ENCODE measurements at places on chromosomes 2 and 18.

DNA sequence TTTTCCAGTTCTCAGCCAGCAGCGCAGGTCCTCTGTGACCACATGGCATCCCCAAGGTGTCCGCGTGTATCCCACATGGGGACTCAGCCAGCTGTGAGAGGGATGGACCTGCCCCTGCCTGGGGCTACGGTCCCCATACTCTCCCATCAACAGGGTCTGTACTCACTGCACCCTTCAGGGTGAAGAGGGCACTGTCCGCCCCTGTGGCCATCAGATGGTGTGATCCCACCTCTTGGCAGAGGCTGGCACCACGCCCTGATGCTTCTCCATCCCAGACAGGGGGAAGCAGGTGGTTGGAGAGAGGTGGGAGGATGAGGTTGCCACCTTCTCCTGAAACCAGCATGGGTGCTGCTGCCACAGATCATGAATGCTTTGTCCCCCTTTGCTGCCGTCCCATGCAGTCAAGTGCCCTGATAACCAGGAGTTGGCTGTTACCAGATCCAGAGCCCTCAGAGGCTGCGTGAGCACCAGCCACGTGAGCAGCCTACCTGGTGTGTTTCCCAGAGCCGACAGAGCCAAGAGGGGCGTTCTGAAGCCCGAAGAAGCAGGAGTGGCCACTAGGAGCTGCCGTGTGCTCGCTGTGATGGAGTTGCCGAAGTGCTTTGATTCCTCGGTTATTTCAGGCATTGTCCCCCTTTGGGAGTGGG lies 93.9 kb downstream of the SH3RF3 start:
- no peak for DNase-seq

- no peak for DNase-seq
Observed at GRCh38 chr18:7812431-7813063, 245.4 kb downstream of the PTPRM start.

GRCh38 chr2:134287323-134287722 lies 33.5 kb downstream of the MGAT5 start:
- no peak for DNase-seq

DNA sequence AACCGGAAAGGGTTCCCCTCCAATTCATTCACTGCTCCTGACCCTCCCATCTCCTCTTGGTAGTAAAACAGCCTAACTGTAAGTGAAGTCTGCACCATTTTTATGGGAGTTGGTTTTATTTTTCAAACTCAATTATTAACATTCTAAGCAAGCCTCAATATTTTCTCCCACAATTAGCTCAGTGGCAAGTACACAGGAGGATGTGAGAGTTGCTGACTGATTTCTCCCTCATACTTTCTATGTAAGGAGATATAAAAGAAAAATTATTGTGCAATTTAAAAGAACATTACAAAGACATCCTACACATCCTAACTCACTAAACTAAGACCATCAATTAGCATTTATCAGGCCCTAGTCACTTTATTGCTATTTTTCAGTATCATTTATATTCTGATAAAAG lies 73.9 kb downstream of the PIAS2 start:
- DNase-seq, result no peak

DNA sequence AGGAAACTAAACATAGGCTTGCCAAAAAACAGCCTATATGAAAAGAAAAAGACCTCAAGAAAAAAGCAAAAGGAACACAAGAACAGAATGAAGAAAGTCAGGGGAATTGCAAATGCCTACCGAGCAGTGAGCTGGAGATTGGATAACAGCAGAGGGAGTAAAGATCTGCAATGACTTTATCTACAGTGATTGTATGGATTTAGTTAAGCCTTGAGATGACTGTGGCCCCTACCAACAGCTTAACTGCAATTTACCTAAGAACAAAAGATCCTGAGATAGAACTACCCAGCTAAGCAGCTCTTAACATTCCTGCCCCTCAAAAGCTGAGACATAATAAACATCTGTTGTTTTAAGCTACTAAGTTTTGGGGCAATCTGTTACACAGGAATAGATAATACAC lies 20.5 kb downstream of the LNPK start:
- DNase-seq, result no peak

DNA sequence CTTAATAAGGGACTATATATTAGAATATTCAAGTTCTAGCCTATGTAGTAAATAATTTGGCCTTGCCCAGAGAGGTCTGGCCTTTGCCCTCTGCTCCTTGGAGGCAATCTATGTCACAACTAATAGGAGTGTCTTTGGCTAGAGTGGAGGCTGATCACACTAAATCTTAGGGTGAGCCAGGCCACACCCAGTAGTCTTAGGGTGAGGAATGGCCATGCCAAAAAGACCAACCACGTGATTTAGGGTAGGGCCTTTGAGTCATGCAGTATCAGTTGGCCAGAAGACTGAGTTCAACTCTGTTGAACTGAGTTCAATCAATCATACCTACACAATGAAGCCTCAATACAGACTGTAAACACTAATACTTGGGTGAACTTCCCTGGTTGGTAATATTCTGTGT lies 26.0 kb upstream of the FLACC1 start:
- no peak for DNase-seq

GRCh38 chr2:8524388-8524787 lies 157.5 kb upstream of the ID2 start:
- DNase-seq, result no peak

- DNase-seq, result no peak
Observed at GRCh38 chr2:181354626-181355025, 102.6 kb upstream of the ITGA4 start.

GRCh38 chr18:45730832-45731575 lies 7.0 kb downstream of the SLC14A1 start:
- no peak for DNase-seq

DNA sequence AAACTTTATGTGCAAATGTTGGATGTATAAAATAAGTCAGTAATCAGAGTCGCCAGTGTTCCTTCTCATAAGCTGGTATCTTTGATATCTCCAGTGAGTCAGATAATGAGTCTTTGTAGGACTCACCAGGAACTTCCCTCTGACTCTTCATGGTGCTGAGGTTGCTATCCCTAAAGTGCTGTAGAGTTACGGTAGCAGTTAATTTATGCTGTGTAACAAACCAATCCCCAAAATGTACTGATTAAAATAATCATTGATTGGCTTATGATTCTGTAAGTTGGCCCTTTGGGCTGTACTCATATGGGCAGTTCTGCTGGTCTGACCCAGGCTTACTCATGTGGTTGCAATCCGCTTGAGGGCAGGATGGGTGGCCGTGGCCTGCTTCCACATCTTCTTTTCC lies 43.8 kb downstream of the MAIP1 start:
- DNase-seq, result no peak

DNA sequence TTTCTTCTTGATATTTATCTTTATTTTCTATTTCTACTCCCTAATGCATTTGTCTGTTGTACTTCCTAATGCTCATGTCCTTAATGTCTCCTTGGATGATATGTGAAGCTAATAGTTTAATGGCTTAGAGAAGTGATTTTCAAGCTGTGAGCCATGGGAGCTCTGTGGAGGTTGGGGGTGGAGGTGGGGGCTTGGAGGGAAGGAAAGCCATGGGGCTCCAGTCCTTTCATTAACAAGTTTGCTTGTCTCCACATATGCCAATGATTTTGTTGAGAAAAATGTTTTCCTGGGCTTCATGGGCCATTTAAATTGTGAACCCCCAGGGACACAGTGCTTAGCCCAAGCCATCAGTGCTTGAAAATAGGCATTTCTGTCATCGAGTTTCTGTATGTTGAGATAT lies 264.1 kb downstream of the SCG2 start:
- no peak for DNase-seq

DNA sequence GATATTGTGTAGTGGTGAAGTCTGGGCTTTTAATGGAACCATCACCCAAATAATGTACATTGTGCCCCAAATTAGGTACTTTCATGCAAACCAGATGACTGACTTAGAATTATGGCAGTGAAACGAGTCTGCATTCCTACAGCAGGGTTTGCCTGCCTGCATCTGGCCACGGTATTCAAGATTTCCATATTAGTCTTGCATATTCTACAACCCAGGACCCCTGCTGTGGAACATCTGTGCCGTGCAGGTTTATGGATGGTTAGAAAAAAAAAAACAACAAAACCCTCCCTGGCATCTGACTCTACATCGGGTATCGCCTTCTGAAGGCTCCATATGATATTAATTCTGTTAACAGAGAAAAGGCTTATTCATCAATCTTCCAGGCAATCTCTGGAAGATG lies 394.8 kb downstream of the DCDC2C start:
- no peak for DNase-seq

DNA sequence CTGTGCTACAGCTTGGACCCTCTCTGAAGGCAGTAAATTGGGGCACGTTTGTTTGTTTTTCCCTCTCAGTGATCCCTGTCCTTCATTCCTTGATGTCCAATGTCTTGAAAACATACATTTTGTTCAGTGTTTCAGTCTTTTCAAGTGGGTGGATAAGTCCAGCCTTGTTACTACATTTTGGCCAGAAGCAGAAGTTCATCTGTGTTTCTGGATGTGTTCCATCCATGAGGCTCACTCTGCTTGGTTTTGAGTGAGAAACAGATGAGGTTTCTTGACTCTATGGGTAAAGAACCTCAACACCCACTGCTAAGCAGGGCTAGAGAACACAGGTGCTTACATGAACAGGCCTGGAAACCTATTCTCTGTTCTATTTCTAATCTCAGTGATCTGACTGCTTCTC lies 74.5 kb upstream of the RFX8 start:
- no peak for DNase-seq

GRCh38 chr2:159106109-159106508 lies 137.7 kb downstream of the TANC1 start:
- DNase-seq, result no peak

GRCh38 chr2:215833531-215834162 lies 179.7 kb downstream of the MREG start:
- DNase-seq, result no peak

DNA sequence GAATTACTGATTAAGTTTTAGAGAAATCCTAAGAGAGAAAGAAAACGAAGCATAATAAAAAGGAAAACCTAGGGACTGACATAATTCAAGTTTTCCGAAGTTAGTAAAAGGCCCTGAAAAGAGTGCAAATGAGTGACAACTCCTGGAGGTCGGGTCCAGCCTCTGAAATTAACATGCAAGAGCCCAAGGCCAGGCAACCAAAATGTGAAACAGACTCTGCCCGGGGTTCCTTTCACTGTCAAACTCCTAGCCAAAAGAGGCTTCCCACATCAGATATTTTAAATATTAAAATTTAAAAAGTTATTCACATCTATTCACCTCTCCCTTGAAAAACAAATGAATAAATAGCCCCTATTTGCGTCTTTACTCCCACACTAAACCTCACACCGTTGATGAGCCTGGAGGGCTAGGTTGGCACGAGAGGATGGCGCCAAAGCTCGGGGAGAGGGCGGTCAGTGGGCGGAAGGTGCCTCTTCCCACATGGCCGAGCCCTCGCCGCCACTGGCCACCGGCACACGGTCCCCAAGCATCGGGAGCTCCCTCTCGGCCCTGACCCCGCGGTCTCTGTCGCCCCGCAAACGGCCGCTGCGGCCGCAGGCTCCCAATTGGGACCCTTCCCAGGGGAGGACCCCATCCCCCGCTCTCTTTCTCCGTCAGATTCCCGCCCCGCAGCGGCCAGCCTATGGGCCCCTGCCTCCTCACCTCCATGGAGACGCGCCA lies 630 bp downstream of the PPM1G start:
- peak; percentile 11 for DNase-seq

DNA sequence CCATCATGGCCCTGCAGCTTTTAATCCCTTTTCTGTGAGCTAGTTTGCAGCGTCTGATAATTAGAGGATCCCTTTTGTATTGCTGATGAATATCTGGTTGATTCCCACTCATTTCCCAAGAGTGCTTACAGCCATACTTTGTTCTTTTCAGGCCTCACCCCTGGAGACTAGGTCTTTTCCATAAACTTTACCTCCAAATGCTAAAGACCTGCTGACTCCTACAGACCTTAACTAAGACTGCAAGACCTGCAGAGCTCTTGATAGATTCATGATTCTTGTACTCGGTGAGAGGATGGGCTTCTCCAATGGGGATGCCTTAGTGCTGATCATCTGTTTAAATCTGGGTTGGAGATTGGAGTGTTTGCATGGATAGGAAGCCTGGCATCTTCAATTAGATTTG lies 33.1 kb upstream of the DYNAP start:
- DNase-seq, result no peak

GRCh38 chr2:176865336-176865735 lies 347.3 kb upstream of the HNRNPA3 start:
- DNase-seq, result no peak

DNA sequence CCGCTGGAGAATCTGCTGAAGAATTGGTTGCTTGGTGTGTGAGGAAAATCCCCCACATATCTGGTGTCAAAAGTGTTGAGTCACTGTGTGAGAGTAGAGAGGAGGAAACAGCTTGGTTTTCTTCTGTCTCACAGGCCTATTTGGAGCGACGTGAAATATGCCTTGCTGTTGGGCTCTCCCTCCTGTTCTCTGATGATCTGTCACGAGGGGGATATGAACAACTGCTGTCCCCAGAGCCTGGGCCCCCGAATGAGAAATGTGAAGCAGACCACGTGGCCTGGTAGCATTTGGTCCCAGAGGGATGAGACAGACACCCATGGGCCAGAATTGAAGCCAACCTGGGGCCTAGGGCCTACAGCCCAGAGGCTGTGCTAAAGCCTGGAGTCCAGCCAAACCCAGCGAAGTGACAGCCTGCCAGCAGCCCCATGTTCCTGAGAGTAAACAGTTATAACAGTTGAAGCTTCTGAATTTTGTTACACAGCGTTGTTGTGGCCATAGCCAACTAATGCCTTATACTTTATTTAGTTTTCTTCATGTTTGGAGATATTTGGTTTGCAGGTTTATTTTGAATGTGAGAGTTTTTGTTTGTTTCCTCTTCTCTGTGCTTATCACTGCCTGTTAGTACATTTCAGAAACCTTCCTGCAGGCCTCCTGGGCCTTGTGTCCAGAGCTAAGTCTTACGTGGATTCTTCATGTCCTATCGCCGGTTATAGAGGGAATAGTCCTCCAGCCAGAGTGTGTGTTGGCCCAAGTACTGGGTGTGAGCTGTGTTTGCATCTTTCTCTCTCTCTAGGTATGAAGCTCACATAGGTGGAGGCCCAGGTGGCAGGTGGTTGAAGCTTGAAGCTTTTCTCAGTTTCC lies 18.7 kb upstream of the COLEC12 start:
- DNase-seq, result no peak

- no peak for DNase-seq
Observed at GRCh38 chr2:72024451-72025175, 123.0 kb downstream of the CYP26B1 start.

- no peak for DNase-seq
Observed at GRCh38 chr2:236061497-236061896, 106.7 kb downstream of the GBX2 start.

Data from activated CD4-positive, alpha-beta T cell treated with anti-CD3 and anti-CD28 coated beads, Interleukin-2, amount 50 U/mL, for 24 hours (primary cell).